ENCODE measurements at places on chromosomes 7 and 10.
A peak's percentile ranks its signal among the peaks of the same experiment; 100 is the strongest.

- DNase-seq = no peak
Measured at GRCh38 chr10:123558651-123559050, 107.5 kb upstream of the GPR26 start.

GRCh38 chr7:35987016-35987415, 166.0 kb upstream of the EEPD1 start:
- DNase-seq = no peak

DNA sequence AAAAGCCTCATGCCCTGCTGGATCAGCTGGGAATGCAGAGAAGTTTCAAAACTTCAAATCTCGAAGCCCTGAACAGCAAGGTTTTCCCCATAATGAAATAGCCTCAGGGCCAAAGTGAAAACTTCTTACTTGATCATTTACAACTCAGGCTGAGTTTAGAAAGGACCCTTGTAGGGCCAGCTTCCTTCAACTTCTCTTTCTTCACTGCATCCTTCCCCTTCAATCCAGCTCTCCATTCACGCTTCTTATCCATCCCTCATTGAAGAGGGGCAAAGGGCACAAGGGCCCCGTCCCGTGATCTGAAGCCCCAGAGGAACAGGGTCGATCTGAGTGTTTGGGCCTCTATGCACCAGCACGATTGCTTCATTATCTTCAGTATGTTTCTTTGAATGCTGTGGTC, 392.2 kb upstream of the CELF2 start:
- no peak for DNase-seq

- DNase-seq = no peak
Measured at GRCh38 chr10:24571870-24572450, 151.7 kb downstream of the ARHGAP21 start.

DNA sequence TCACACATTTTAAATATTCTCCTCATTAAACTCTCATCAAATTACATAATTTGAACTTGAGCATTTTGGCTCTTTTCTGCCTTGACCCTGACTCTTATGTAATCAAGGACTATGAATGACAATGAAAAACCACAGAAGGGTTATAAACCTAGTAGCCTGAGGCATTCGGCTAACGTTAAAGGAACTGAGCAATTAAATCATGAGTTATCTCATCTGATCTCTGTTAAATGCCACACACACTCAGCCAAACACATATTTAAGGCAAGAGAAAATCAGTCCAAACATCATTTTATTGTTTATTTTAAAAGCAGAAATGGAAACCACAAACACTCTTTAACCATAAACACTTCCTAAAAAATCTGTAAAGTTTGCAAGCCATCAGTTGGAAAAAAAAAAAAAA, 204.3 kb downstream of the DGKI start:
- peak; percentile 77 for DNase-seq

GRCh38 chr7:46606761-46607160, 685.7 kb upstream of the IGFBP3 start:
- DNase-seq = peak; percentile 60

DNA sequence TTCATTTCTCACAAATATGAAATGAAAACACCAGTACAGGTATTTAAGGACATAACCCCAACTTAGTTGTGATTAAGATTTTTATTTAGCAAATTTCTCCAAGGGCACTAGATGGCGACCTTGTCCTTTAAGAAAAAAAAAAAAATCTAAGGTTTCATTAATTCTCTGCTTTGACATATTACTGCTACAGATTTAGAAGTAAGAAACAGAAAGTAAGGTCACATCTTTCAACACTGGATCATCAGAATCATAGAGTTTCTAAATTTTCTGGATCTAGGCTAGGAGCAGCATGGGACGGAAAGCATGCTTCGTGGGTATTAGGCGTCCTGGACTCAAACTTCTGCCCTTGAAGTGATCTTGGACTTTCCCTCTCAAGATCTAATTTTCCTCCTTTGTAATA, 85.5 kb upstream of the PRKG1 start:
- no peak for DNase-seq

GRCh38 chr7:78218876-78219275, 420.3 kb downstream of the PHTF2 start:
- DNase-seq = no peak

- DNase-seq = no peak
Measured at GRCh38 chr7:112257073-112257472, 50.6 kb downstream of the ZNF277 start.

- no peak for DNase-seq
Measured at GRCh38 chr10:34241226-34242000, 573.7 kb downstream of the PARD3 start.

DNA sequence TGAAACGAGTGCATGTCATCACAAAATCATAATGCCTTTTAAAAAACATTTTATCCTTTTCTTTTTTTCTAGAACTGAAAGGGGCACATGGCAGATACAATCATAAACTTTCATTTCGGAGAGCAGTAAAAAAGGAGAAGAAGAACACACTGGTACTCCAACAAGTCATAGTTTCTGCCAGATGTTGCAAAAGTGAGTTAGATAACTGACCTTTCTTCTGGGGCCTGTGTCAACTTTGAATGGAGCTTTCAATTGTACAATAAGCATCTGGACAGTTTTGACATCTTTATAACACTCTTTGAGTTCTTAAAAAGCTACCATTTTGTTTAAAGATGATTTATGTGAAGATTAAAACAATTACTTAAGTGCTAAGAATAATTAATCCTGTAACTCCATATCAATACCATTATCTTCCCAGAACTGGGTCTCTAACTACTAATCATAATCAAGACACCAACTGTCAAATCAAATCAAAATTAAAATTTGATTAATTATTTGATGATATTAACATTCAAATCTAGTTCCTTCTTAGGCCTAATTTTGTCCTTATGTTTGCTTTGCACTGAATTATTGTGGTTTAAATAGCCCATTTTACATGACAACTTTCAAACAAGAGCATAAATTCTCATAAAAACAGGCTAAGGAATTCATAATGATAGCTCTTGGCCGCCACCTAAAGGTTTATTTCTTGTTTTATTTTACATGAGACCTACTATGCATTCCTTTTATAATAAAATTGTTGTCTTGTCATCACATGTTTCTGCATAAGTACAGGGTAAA, 19.5 kb upstream of the ITGB8 start:
- DNase-seq = peak; percentile 75

DNA sequence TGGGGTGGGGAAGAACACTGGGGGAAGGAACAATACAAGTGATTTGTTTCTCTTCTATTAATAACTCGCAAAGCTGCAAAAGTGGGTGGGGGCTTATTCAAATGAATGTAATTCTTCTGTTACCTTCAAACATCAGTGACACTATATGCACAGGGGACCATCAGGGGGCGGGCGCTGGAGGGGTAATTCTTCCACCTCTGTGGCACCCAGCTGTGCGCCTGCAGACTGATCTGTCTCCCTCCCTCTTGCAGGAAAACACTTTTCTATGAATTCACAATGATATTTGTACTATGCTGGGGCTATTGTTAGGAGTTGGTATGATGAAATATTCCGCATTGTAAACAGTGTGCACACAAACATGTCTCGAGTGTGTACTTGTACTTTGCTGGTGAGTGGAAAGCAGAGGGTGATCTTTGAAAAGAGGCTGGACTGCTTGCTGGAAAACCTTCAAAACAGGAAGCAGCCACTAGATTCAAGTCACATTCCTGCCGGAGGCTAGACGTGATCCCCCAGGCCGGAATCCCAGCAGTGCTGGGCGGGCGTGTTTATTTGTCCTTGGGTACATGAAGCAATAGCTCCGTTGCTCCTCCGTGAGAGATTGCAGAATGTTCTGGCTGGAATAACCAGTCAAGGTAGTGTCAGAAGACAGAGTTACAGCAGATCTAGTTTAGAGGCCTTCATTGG, 15.8 kb upstream of the BNIP3 start:
- DNase-seq = peak; percentile 57
